ENCODE measurements at places on chromosomes 16 and 17.
A peak's percentile ranks its signal among the peaks of the same experiment; 100 is the strongest.

DNA sequence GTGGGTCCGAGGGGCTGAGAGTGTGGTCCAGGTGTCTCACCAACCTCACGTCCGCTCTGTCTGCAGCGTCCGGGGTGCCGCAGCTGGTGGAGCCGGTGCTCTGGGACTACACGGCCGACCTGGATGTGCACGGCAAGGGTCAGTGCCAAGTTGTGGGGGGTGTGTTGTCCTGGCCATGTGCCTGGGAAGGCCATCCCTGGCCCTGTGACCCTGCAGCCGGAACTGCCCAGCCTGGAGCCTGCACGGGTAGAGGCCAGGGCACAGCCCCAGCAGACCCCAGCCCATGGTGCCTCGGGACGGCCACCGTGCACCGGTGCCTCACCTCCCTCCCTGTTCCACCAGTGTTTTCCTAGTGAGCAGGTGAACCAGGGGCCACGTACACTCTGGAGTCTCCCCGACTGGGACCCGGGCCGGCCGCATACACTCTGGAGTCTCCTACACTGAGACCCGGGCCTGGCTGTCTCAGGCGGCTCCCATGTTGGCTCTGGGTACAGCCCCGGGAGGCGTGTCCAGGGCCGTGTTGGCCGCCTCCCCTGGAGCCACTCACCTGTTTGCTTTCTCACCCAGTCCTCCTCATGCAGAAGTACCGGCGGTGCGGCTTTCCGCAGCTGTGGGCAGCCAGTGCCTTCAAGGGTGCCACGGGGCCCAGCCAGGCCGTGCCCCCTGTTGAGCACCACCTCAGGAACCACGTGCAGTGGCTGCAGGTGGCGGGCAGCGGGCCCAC lies 13.8 kb downstream of the CYBC1 start:
- no peak for DNase-seq

- no peak for DNase-seq
Measured at GRCh38 chr17:607361-608147, 107.1 kb downstream of the VPS53 start.

DNA sequence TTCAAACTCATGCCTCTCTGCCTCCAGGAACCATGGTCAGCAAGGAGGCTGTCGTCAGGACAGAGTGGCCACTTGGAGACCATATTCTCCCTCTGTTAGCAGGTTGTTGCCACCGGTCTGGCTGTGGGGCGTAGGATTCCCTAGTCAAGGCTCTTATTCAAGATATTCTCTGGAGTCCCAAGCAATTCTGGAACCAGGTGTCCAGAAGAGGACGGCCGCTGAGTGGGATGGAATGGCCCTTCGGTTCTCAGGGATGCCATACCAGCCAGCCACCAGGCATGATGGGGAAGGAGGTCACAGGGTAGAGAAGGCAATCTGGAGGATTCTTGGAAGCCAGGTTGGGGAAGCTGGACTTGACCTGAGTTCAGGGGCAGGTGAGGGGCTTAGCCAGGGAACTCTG lies 173.5 kb downstream of the GSG1L start:
- no peak for DNase-seq

DNA sequence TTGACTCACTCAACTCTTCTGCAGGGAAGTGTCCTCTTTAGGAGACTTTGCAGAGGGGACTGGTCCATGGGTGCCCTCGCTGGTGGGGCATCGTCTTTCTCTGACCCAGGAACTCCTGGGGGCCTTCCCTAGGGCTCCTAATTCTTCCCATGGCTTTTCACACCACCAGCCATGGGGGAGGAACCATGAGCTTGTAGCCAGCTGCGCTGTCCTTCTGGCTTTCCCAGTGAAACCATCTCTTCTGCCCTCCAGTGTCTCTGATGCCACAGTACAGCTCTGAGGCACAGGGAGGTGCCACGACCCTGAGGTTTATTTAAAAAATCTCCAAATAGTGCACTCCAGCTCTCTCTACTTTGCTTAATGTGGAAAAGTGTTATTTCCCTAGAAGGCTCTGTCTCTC lies 78.6 kb downstream of the SDR42E1 start:
- DNase-seq = no peak

DNA sequence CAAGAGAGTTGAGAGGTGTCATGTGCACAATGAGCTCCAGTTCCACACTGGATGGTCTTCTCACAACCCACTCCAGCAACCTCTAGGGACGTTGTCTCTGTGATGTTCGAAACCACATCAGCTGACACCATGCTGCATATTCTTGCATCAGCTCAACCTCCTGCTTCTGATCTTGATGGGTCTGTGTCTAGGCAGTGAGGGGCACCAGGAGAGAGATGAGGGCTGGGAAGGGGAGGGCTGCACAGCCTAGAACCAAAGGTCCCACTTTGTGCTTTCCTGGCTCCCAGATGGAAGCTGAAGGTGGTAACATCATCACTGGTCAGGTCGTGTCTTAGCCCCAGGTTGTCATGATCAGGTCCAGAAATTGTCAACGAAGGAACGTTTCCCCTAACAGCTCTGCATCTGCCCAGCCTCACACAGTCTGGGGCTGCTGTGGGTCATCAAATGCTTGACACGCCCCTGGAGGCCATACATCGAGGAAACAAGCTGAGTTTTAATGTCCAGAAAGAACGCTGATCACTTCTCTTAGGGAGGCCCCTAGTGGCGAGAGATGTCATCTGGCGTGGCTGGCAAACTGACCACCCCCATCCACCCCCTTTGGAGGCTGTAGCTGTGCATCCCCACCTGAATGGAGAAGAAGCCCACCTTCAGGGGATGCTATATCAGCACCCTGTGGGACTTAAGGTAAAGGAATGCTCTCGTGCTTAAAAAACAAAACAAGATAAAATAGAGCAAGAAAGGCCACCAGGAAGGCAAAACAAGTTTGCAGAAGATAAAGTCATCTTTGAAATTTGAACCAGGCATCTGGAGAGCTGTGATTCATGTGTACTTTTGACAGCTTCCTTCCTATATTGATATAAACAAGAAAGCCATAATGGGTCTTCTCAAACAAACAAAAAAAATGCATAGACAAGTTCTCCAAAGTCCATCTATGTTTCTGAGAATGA lies 58.3 kb downstream of the WIPI1 start:
- peak; percentile 32 for DNase-seq

GRCh38 chr17:49939318-49939717 lies 29.7 kb upstream of the DLX4 start:
- no peak for DNase-seq

- no peak for DNase-seq
Measured at GRCh38 chr17:68909066-68909465, 46.1 kb downstream of the ABCA8 start.

DNA sequence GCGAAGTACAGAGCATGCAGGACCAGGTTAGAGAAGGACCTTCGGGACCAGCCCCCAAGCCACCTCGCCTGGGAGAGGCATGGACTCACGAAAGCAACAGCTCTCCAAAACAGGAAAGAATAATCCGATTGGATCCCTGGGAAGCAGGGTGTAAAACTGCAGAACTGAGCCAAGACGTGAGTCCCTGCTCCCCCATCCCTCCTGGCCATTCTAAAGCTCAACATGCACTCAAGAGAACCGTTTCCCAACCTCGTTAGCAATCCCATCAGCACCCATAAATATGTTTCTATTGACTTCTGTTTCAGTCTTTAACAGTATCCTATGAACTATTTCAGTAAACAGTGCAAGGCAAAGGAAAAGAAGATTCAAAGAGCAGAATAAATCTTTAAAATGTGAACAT lies 167.0 kb downstream of the COPRS start:
- DNase-seq = no peak

- DNase-seq = no peak
Measured at GRCh38 chr16:66131156-66131807, 235.2 kb upstream of the CDH5 start.

- no peak for DNase-seq
Measured at GRCh38 chr16:89922477-89922883, 662 bp upstream of the TUBB3 start.

DNA sequence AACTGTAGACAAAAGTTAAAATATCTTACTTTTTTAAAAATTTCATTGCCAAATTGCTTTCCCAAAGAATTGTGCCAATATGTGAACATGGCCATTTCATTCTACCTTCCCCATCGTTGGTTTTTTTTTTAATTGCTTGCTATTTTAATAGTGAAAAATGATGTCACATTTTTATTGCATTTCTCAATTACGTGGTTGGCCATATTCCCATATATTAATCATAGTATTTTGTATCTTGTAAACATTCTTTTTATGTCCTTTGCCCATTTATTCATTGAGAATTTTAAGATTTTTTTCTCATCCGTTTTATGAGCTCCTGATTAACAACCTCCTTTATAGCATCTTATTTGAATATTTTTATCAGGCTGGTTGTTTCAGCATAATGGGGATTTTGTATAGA lies 7.2 kb downstream of the OMG start:
- DNase-seq = no peak

DNA sequence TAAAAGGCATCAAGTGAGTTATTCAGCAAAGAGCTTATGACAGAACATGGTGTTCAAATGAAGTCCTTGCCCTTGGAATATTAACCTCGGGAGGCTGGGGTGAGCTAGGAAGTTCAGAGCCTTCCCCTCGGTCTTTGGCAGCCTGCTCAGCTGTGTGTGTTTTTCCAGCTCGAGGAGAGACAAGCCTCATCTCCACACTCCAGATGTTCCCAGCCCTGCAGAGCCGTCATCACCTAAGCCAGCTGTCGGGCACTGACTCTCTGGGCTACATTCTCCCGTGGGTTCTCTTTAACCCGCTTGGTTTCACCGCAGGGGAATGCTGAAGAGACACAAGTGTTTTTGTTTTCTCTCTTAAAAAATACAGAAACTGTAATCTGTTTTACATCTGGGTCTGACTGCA lies 47.1 kb downstream of the IRX3 start:
- no peak for DNase-seq

DNA sequence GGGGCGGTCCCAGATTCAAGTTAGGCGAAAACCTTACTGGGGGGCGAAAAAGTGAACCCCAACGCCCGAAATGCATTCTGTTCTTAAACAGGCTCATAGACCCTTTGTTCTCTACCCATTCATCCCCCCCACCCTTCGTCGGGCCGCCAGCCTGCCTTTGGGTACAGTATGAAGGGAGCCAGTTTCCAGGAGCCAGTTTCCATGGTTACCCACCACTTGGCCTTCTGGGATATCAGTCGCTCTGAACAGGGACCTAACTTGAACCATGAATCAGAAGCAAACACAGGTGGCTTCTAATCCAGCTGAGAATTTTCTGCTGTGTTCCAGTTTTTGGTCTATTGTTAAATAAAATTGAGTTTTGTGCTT lies 532 bp downstream of the DHX40 start:
- DNase-seq = peak; percentile 85

DNA sequence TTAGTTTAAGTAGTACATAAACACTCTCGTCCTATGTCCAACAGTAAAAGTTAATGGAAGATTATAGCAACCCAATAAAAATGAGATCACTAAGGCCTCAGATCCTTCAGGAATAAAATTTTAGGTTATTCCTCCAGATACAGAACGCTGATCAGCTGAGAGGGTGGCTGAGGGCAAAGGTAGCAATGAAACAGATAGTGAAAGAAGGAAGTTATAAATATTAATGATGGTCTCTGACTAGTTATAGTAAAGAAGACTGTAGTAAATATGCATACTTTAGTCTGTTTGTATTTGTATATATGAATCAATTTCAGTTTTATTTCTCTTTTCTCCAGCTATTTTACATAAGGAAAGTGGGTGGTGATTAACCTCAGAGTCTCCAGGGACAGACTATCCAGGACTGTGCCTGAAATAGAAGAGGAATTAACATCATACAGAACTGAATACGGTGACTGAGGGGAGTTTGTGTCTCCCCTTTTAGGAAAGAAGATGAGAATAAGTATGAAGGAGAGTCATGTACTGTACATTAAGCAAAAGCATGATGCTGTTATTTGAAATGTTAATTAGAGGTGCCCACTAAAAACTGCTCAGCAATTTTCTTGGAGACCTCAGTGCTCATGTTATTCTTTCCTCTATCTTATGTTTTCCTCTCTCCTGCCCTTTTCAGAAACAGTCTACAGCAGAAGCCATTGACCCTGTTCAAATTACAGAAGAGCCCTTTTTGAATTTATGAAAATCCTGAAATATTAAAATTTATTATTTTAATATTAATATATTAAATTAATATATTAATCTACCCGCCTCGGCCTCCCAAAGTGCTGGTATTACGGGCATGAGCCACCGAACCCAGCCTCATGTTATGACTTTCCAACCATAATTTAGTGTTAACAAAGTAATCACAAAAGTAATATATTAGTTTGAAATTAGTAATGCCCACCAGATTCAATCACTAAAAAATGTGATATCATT lies 36.5 kb upstream of the DHRS7B start:
- no peak for DNase-seq

- DNase-seq = no peak
Measured at GRCh38 chr17:40778461-40778860, 3.9 kb downstream of the KRT27 start.

DNA sequence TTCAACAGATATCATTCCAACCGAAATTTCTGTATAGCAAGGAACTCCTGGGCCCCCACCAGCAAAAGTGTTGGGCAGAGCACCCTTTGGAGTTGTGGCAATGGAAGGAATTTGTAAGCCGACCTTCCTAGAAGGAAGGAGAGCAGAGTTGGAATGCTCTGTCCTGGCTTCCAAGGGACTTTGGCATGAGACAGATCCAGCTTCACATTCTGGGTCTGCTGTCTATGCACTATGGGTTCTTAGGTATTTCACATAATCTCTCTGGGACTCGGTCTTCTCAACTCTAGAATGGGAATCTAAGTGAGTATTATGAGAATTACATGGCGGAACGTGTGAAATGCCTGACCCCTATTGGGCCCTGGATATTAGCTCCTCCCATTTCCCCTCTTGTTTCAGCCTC lies 63.2 kb upstream of the MARCHF10 start:
- no peak for DNase-seq

DNA sequence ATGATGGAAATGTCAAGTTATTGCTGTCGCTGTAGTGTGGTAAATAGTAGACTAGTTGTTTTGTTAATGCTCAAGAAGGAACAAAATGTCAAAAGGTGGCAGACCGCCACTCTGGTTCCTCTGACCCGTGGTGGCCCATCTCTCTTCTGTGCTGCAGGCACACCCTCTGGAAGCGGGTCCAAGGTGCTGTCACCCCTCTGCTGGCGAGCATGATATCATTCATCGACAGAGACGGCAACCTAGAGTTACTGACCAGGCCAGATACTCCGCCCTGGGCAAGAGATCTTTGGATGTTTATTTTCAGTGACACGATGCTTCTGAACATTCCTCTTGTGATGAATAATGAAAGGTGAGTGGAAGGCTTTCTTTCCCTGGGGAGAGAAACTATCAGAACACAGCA lies 56.8 kb upstream of the ENDOV start:
- no peak for DNase-seq

DNA sequence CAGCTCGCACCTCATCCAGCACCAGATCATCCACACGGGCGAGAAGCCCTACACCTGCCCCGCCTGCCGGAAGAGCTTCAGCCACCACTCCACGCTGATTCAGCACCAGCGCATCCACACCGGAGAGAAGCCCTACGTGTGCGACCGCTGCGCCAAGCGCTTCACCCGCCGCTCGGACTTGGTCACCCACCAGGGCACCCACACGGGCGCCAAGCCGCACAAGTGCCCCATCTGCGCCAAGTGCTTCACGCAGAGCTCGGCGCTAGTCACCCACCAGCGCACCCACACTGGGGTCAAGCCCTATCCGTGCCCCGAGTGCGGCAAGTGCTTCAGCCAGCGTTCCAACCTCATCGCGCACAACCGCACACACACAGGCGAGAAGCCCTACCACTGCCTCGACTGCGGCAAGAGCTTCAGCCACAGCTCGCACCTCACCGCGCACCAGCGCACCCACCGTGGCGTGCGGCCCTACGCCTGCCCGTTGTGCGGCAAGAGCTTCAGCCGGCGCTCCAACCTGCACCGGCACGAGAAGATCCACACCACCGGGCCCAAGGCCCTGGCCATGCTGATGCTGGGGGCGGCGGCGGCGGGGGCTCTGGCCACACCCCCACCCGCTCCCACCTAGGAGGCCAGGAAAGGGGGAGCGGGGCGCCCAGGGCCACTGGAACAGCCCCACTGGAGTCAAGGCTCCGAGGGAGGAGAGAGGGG lies 7.5 kb downstream of the ZNF205 start:
- no peak for DNase-seq
